Activated CD4-positive, alpha-beta T cell treated with anti-CD3 and anti-CD28 coated beads, Interleukin-2, amount 50 U/mL, for 4 hours (primary cell): ENCODE measurements at places on chromosomes 2 and 18.
A peak's percentile ranks its signal among the peaks of the same experiment; 100 is the strongest.

DNA sequence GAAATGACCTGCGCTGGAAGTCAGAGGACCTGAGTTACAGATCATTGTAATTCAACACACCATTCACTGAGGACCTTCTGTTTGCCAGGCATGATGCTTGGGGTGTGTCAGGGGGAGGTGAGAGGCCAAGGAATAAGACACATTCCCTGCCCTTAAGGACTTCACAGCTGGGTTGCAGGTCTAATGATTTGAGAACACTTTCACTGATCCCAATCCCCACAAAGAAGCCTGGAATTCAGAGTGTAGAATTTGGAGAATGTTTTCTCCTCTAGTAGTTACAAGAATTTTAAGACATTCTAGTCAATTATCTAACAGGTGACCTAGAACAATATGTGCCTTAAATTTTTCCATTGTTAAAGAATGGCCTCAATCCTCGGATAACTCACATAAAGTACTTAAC lies 322.4 kb downstream of the TNS1 start:
- DNase-seq: no peak

GRCh38 chr2:12504443-12504842 lies 212.3 kb upstream of the TRIB2 start:
- no peak for DNase-seq

DNA sequence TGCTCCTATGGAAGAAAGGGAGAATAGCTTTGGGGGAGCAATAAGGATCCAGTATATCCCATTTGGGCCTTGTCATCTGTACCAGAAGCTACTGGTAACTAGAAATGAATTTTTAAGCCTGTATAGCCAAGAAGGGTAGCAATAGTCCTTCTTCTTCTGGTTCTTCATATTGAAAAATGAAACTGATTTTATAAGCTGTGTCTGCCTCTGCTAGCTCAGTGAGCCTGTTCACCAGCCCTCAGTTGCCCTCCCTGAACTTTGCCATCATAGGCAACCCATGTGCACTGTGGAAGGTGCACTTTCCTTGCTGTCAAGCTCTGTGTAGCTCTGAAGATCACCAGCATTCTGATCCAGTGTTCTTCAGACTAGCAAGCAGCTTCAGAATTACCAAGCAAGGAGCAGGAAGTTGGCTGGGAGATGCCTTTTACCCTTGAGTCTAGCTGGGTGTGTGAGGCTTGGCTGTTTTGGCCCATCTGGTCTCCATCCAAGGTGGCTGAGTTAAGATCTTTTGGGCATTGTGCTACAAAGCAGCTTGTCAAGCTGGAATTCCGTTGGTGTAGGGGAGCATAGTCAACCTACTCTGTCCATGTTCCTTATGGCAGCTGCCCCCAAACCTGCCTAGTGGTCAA lies 55.8 kb upstream of the MGAT5 start:
- no peak for DNase-seq

- DNase-seq: no peak
Observed at GRCh38 chr2:149075853-149076252, 37.4 kb downstream of the LYPD6B start.

- DNase-seq: no peak
Observed at GRCh38 chr2:227812001-227812400, 1.6 kb upstream of the CCL20 start.

GRCh38 chr2:239420082-239420481 lies 19.3 kb upstream of the HDAC4 start:
- DNase-seq: no peak

GRCh38 chr2:157627594-157628476 lies 829 bp downstream of the ACVR1C start:
- DNase-seq: peak; percentile 36

GRCh38 chr2:37349231-37349860 lies 4.9 kb downstream of the QPCT start:
- DNase-seq: no peak

DNA sequence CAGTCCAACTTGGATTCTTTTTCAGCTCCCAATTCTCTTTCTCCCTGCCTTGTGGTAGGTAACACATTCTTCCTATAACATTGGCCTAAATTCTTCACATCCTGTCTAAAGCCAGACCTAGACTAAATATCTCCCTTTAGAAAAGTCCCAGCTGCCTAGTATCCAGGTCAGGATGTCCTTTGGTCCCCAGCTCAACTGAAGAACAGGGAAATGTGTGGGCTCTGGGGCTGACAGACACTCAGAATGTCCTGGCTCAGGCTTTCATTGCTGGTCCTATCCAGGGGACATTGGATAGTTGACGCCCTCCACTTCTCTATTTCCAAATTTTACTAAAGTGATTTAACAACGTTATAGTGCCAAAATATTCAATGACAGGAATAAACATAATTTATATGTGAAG lies 219.3 kb downstream of the PID1 start:
- no peak for DNase-seq

- DNase-seq: no peak
Observed at GRCh38 chr2:222289278-222290160, 9.3 kb downstream of the PAX3 start.

DNA sequence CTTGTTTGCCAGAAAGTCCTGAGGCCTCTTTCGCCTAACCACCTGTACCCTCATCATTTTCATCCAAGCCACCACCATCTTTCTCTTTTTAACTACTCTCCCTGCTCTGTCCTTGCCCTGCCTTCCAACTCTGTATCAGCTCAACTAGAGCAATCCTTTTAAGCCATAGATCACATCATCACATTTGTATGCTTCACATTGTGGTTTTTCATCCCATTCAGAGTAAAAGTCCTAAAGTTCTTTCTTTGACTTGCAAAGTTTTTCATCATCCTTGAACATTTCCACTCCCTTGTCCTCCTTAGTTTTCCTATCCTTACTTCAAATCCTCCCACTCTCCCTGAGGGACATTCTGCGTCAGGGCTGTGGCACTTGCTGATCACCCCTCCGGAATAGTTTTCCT lies 73.9 kb downstream of the SLC39A10 start:
- no peak for DNase-seq

GRCh38 chr2:122255924-122256323 lies 500.5 kb downstream of the TSN start:
- no peak for DNase-seq

GRCh38 chr2:58871469-58872142 lies 630.5 kb upstream of the FANCL start:
- DNase-seq: no peak

DNA sequence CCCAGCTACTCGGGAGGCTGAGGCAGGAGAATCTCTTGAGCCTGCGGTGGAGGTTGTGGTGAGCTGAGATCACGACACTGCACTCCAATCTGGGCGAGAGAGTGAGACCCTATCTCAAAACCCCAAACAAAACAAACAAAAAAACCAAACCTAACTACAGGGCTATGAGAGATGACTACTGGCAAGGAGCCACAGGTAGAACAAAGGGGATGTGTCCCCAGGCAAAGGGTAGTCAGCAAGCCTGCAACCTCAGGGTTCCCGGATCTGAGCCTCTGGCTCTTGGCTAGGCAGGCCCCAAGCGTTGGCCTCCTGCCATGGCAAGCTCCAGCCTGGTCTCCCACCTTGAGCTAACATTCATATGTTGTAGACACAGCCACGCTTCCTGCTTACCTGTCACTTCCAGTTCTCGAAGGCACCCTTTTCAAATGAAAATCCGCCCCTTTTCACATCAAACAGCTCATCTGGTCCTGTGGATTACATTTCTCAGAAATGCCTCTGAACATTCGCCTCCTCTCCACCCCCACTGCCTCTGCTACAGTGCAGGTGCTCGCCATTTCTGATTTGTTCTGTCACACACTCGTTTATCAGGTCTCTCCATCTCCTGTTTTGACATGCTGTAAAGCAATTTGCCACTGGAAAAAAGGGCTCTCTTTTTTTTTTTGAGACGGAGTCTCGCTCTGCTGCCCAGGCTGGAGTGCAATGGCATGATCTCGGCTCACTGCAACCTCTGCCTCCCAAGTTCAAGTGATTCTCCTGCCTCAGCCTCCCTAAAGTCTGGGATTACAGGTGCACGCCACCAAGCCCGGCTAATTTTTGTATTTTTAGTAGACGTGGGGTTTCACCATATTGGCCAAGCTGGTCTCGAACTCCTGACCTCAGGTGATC lies 13.1 kb upstream of the ACTR3 start:
- peak; percentile 68 for DNase-seq

DNA sequence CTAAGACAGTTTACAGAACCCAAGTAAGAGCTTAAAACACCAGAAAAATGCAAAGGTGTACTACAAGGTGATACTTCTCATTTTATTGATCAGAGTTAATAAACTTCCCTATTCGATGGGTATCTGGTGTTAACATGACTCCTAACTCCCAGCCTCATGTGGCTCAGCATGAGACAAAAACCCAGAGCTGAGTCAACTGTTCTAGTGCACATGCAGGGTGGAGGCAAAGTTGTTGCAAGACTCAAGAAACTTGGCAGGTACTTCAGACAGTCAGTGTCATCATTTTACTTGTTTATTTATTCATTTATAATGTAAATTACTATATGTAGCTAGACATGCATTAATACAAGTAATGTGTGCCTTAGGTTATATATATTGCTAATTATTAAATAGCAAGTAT lies 216.6 kb upstream of the DSEL start:
- no peak for DNase-seq

DNA sequence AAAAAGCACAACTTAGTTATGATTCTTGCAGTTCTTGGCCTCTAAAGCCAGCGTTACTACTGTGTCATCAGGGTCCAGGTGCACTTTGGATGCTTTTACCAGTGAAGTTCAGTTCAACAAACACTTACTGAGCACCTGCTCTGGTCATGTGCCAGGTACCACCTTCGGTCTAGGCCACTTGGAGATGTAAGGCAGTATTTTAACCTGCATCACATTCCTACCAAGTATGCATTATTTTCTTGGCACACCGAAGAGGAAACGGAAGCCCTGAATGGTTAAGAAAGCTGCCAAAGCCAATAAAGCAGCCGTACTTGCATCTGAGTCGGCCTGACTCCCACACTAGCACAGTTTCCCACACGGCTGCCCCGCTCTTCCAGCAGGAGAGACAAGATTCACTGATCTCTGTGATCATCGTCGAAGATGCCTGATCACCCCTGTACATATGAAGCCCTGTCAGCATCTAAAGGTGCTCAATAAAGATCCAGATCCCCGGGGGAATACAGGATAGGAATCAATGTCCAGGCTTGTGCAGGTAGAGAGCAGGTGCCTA lies 427.1 kb downstream of the EIPR1 start:
- DNase-seq: no peak

- DNase-seq: no peak
Observed at GRCh38 chr2:102000813-102001766, 9.3 kb downstream of the IL1R2 start.

GRCh38 chr2:218396688-218397462 lies 2.8 kb upstream of the CTDSP1 start:
- peak; percentile 39 for DNase-seq

- no peak for DNase-seq
Observed at GRCh38 chr2:85695121-85695520, 963 bp downstream of the GNLY start.

DNA sequence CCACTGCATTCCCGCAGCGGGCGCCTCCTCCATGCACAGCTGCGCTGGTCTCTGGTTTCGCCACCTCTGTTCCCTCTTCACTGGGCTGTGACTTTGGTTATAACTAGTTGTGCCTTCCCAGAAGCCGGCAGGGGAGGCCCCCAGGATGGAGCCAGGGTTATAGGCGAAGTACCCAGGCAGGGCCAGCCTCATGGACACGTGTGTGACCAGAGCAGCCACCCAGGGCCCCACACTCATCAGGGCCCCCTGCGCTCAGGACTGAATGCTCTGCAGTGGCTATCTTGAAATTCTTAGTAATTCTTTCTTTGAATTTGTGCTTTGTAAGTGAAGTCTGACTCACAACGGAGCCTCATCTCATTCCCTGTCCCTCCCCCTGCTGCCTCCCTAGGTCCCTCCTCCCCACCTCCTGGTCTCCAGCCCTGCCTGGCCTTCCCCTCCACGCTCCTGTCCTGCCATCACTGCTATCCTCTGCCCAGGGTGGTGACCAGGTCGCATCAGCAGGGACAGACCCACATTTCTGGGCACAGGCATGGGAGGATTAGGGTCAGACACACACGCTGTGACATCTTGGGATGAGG lies 38.1 kb upstream of the LBH start:
- DNase-seq: no peak
